Dermis lymphatic vessel endothelial cell (primary cell): ENCODE measurements at places on chromosomes 7 and 10. TPM values are rescaled to one million over a fixed set of nuclear protein-coding genes. Genes with fewer than 3 reads are reported as not detected.

SMKR1 gene
- total RNA-seq = 0.33 and 0.34 TPM in 2 replicates

LRRC72 gene
- total RNA-seq = not detected in 2 replicates

KIF11 gene
- 4.3 and 5.8 TPM in 2 replicates for total RNA-seq

CALML3 gene
- total RNA-seq = not detected in 2 replicates

ZNF862 gene
- total RNA-seq = 8.3 and 10.6 TPM in 2 replicates

TUBB8 gene
- 0.09 and 0.11 TPM in 2 replicates for total RNA-seq

KNDC1 gene
- not detected in 2 replicates for total RNA-seq

POLR2J2 gene
- 1.6 and 2.6 TPM in 2 replicates for total RNA-seq

UCMA gene
- total RNA-seq = not detected in 2 replicates

CWF19L1 gene
- 19.4 and 28.9 TPM in 2 replicates for total RNA-seq

ZNF804B gene
- total RNA-seq = not detected in 2 replicates

HACD1 gene
- 14.7 and 17.9 TPM in 2 replicates for total RNA-seq

SH2B2 gene
- total RNA-seq = 0.52 and 0.76 TPM in 2 replicates

RAMP3 gene
- total RNA-seq = 136 and 467 TPM in 2 replicates

CLRN3 gene
- 0.33 and 0.43 TPM in 2 replicates for total RNA-seq

PROSER2 gene
- total RNA-seq = 4.0 and 8.0 TPM in 2 replicates

DENND2A gene
- total RNA-seq = 0.33 and 1.0 TPM in 2 replicates

TMEM225B gene
- total RNA-seq = 0.11 TPM in 1 of 2 replicates, not detected in the other

TDRD1 gene
- under 0.01 TPM in 1 of 2 replicates, not detected in the other for total RNA-seq

DPP6 gene
- total RNA-seq = not detected in 2 replicates
